AG10803 (cell line): ENCODE measurements at places on chromosomes 2 and 18.

- peak; percentile 46 for DNase-seq
Observed at GRCh38 chr2:75494137-75494769, 66.5 kb downstream of the EVA1A start.

GRCh38 chr2:201151127-201151981 is 31.6 kb upstream of the CASP10 start:
- DNase-seq: peak; percentile 84

GRCh38 chr18:76979111-76979751 is 153.4 kb downstream of the MBP start:
- DNase-seq: no peak

- peak; percentile 97 for DNase-seq
Observed at GRCh38 chr18:22467760-22468553, 50.2 kb upstream of the CTAGE1 start.

DNA sequence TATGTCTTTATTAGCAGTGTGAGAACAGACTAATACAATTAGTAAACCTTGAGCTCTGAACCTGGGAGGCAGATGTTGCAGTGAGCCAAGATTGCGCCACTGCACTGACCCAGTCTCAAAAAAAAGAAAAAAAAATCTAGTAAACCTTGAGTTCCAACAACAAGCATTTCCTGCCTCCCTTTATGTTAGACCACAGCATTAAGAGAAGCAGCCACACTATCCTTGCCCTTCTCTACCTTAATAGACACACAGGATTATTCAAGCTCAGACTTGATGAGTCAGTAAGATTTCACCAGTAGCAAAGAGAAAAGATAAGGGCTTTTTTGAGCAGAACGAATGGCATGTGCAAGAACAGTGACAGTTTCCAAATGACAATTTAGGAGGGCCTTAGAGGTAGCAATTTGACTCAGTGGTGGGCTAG is 18.0 kb upstream of the GLS start:
- peak; percentile 82 for DNase-seq

DNA sequence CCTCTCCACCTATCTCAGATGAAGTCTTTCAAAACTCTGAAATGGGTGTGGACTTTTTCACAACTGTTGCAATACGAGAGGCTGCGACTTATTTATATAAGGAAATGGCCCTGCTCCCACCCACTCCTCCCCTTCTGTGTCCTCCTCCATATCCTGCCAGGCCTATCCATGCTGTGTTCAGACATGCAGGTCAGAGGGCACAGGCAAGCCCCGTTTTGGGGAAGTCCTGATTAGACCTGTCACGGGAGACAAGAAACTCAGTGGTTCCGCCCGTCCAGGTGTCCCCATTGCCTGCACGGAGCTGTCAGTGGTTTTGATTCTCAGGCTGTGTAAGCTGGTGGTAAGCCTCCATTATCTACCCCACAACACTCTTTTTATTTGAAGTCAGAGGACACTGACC is 99.6 kb upstream of the MGAT5 start:
- DNase-seq: no peak

GRCh38 chr2:10951558-10952414 is 40.1 kb downstream of the KCNF1 start:
- DNase-seq: peak; percentile 29

DNA sequence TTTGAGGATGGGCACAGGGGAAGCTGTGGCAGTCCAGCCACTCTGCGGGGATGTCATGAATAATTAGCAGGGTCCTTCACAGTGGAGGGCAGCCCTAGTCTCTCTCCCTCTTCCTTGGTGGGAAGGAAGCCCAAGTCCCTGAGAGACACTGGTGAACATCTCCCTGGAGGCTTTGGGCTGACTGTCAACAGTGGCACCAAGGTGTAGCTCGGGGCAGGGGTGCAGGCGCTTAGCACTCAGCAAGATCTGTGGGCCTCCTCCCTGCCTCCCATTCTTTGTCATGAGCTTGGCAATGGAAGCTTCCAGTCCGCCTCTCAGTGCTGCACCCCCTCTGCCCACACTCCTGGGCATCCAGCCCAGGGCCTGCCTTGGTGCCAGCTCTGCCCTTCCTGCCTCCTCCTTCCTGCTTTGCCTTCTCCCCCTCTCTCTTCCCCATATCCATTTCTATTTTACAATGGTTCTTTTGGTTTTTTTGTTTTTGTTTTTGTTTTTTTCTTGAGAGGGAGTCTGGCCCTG is 59.4 kb downstream of the STEAP3 start:
- DNase-seq: no peak

DNA sequence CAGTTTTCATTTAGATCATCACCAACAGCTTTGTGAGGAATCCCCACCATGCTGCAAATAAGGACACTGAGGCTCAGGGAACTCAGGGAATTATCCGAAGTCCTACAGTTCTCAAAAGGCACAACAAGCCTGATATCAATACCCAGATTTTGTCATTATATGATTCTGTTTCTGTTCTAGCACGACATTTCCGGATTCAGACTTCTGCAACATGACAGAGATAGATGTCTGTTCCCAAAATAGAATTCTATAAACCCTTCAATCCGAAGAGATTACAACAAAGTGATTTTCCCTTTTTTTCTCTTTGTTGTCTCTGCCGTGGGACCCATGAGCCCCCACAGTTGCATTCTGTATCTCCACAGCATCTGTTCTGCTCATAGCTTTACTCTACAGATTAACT is 72.0 kb downstream of the DOCK10 start:
- DNase-seq: no peak

DNA sequence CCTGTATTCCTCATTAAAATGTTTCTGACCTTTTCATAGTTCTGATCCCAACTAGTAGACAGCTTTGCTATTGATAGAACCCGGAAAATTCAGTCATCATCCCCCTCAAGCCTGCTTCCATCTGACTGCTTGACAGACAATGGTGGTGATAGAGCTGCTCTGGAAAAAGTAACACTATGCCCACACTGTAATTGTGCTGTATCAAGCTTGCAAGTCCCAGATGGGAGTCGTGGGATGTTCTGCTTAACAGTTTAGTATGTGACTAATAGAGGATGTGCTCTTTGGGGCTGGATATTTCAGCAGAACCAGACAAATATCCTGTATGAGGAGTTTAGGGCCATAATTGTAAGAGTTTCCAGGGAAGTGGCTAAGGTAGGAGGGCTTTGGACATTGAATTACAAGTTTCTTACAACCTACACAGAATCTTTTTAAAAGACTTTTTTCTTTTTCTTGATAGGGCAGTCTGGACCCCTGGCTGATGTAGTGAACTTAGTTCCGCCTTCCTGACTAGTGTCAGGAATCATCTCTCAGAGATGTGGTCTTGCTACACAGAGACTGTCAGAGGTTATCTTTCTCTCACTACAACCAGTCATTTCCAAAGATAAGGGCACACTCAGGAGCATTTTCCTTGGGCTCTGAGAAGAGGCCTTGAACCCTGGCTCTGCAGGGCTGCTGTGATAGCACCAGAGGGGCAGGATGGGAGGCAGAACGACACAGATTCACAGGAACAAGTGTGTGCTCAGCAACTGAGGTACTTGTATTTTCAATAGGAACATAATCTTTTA is 158.0 kb upstream of the RBMS1 start:
- peak; percentile 54 for DNase-seq

DNA sequence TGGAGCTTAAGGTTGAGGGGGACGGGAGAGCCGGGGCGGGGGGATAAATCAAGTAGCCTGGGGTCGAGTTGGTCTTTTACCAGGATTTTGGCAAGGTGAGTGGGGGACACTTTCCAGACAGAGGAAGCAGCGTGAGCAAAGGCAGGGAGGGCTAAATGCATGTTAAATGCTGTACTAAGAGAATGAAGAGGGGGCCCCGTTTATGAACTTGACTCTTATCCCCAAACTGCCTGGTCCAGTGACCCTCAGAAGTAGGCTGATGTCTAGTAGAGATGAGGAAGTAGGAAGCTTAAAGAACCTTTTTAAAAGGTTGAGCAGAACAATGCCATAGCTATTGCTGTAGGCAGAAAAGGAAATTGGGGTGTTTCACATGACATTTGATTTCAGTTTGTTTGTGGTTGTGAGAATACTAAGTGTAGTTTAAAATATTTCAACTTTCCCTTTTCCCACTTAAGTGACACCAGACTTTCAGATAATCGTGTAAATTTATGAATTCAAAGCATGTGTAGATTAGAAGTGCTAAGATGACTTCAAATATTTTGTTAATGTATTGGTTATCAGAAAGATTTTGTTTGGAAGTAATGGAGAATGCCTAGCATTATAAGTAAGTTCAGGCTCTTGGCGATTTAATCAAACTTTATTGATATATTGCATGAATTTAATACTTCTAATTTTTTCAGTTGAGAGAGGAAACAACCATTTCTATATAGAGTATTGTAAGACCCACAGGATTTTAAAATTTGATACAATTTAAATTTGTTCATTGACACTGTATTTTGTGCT is 1.8 kb downstream of the REL start:
- DNase-seq: peak; percentile 5

GRCh38 chr18:14971461-14972185 is 223.7 kb downstream of the ANKRD30B start:
- peak; percentile 69 for DNase-seq

GRCh38 chr2:99861376-99861760 is 281.0 kb downstream of the AFF3 start:
- peak; percentile 42 for DNase-seq

GRCh38 chr2:126749537-126749936 is 93.6 kb downstream of the GYPC start:
- peak; percentile 2 for DNase-seq

DNA sequence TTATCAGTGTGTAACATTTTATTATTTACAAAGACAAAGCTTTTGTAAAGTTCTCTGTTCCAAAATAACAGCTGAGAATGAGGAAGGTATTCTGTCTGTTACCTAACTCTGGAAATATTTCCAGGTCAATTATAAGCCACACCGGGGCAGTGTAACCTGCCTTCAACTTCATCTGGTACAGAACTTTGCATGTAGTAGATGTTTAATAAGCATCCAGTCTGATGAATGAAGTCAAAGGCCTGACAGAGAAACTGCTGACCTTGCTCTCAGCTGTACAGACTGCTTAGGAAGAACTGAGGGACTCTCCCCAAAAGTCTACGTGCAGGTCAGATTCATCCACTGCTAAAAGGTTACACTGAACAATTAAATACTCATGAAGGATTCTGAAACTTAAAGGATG is 43.3 kb downstream of the WDFY1 start:
- no peak for DNase-seq

DNA sequence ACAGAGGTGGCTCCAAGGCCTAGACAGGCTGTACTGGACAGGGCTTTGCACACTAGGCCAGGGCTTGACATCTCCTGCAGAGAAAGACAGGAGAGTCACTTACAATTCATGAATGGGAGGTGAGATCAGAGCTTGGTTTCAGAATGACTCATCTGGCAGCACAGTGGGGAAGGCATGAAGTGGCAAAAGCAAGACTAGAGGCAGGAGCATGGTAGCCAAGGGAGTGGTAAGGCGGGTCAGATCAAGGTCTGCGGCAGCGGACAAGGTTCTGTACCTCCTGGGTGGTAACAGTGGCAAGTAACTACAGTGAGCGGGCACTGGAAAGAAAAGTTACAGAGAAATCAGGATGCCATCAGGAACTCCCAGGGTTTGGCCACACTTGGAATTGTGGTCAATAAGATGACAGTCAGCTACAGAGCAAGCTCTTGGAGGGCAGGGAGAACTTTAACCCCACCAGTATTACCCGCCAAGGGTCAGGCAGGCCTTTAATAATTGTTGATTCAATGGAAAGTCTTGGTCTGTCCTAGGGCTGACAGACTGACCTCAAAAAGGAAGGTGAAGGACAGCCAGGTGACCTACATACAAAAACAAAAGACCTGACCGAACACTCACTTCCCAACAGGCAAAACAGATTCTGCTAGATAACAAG is 5.7 kb downstream of the MCFD2 start:
- peak; percentile 71 for DNase-seq

GRCh38 chr2:134739879-134740301 is 21.1 kb upstream of the TMEM163 start:
- DNase-seq: peak; percentile 12

- peak; percentile 25 for DNase-seq
Observed at GRCh38 chr2:41782306-41783158, 265.3 kb upstream of the PKDCC start.

GRCh38 chr18:36034299-36034895 is 33.0 kb downstream of the RPRD1A start:
- DNase-seq: no peak

DNA sequence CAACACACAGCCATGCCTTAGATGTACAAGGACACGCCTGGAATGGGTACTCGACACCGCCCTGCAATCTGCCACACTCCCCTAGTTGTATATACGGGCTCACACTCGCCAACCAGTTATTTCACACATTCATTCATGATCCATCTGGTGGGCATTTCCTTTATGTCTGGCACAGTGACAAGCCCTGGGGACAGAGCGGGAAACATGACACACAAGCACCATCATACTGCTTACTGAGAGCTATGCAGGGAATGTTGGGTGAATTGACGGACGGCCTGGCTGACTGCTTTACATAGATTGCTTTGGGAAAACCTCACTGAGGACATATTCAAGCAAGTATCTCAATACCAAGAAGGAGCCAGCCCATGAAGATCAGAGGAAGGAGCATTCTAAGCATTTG is 448.0 kb upstream of the SPRED2 start:
- DNase-seq: peak; percentile 25

DNA sequence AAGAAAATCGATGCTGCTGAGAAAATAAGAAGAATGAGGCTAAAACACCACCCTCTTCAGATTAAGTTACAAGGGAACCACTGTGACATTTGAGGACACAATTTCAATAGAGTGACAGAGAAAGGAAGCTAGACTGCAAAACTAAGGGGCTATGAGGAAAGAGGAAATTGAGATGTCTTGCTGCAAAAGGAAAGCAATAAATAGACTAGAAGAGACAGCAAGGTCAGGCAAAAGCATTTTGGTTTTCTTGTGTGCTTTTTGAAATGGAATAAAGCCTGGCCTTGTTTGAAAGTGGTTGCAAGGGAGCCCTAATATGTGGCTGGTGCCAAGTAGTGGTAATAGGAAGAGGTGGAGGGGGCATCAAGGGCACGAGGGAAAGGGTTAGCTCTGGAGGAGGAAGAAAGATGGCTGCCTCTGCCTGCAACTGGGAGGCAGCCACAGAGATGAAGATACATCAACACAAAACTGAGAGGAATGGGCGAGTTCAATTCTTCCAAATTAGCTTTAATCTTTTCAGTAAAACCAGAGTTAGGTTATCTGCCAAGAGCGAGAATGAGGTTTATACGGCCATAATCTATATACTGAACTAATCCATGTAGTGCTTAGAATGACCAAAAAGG is 1.2 kb upstream of the MRO start:
- DNase-seq: no peak

GRCh38 chr2:231686192-231687100 is 21.9 kb upstream of the PTMA start:
- DNase-seq: no peak

DNA sequence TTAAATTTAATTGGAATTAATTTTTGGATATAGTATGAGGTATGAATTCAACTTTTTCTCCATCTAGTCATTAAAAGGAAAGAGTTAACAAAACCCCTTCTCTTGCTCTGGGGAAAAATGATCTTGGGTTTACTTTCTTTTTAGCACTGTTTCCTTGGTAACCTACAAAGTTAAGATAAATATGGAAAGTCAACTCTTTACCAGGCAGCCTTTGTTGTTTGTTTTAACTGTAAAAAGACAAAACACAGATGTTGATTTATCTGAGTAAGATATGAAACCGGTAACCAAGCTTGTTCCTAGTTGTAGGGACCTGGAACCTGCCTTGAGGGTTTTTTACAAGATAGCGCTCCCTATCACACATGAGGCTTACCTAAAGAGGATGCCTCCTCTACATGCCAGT is 10.1 kb upstream of the SANBR start:
- no peak for DNase-seq
